Activated effector memory CD4-positive, alpha-beta T cell treated with Interleukin-2 at 50 U/mL for 16 hours (primary cell): ENCODE measurements at places on chromosomes 7 and 10.
A peak's percentile ranks its signal among the peaks of the same experiment; 100 is the strongest.

DNA sequence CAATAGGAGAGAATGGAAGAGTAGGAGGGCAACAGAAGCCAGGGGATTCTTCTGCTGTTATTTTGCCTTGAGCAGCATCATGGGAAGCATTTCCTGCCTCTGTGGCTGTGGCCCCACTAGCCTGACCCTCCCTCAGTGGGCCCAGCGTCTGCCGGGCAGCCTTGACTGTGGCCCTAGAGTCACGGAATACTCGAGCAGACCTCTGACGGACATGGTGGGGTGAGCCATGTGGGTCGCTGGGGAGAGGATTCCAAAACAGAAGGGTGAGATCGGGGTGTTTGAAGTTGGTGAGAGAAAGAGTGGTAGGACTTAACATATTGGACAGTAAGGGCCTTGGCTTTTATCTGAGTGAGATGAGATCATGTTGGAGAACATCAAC, 8.3 kb upstream of the PRKAG2 start:
- DNase-seq: no peak

GRCh38 chr10:80503584-80504157, 34.0 kb upstream of the SH2D4B start:
- DNase-seq: no peak

GRCh38 chr10:5970066-5970465, 7.3 kb downstream of the IL15RA start:
- DNase-seq: no peak

- no peak for DNase-seq
Observed at GRCh38 chr10:33570495-33570894, 236.0 kb upstream of the NRP1 start.

GRCh38 chr7:116906391-116906790, 44.0 kb downstream of the CAPZA2 start:
- DNase-seq: no peak

DNA sequence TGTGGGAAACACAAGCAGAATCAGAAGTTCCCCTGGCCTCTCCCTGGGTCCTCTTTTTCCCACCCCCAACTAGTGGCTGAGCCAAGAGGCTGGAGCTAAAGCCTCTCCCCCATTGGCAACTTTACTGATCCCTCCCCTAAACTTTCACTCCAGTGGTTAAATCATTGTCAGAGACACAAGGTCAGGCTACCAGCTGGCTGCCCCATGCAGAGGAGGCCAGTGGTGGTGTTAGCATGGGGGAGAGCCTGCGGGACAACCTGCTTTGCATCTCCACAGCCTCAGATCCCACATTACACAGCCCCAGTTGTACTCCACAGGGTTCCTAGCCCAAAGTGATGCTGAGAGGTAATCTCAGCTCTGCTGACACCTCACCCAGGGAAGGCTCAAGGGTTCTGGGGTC, 21.0 kb downstream of the NEUROG3 start:
- no peak for DNase-seq

DNA sequence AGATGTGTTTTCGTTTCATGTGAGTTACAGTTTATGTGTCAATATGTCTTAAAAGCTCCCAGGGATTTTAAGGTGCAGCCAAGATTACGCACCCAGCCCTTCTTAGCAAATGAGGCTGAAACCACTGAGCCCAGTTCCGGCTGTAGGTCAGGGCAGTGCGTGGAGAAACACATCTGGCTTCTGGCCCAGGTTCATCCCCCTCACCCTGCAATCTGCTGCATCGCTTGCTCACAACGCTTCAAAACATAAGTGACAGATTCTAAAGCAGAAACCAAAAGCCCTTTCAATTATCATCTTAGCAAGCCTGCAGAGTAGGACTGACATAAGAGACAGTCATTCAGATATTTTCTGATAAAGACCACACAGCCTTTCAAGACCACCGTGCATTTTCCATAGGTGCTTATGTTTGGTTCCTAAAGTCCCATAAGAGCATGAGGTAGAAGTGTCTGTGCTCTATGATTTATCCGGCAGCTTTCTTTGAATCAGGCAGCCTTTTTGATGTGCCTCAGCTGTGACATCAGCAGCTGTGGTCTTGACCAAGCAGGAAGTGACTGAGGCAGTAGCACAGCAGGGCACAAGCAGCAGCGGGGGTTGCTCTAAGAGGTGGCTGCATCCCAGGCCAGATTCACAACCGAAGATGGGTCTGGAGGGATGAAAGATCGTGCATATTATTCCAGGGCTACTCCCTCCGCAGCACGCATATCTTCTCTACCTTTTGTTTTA, 72.1 kb upstream of the LYZL2 start:
- DNase-seq: peak; percentile 48

GRCh38 chr10:67550838-67551402, 145.1 kb downstream of the CTNNA3 start:
- DNase-seq: no peak

DNA sequence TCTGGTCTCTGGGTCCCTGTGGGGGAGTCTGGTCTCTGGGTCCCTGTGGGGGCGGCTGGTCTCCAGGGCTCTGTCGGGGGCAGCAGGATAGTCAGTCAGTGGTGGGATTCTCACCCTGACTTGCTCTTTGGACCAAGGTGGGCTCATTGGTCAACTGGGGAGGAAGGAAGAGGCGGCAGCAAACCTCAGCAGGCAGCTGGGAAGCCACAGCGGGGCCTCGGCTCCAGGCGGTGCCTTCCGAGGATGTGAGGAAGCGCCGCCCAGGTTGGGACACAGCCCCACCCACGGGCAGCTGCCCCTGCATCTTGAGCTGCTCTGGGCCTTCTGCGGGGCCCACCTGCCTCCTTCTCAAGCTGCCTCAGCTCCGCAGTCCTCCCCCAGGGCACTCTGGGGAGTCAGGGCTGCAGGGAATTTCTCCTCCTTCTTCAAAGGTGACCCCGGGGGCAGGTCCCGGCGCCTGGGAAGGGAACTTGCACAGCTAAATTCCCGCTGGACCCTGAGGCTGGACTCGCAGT, 20.4 kb upstream of the KNDC1 start:
- DNase-seq: no peak

DNA sequence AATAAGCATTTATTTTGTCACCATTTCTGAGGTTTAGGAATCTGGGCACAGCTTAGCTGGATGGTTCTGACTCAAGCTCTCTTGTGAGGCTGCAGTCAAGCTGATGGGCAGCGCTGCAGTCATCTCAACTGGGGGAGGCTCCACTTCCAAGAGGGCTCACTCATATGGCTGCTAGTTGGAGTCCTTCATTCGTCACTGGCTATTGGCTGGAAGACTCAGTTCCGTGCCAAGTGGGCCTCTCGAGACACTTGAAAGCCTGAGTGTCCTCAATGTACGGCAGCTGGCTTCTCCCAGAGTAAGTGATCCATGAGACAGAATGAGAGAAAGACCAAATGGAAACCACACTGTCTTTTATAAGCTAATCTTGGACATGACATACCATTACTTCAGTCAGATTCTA, 21.6 kb upstream of the COL13A1 start:
- DNase-seq: no peak

GRCh38 chr7:122188785-122189184, 44.7 kb upstream of the AASS start:
- no peak for DNase-seq

DNA sequence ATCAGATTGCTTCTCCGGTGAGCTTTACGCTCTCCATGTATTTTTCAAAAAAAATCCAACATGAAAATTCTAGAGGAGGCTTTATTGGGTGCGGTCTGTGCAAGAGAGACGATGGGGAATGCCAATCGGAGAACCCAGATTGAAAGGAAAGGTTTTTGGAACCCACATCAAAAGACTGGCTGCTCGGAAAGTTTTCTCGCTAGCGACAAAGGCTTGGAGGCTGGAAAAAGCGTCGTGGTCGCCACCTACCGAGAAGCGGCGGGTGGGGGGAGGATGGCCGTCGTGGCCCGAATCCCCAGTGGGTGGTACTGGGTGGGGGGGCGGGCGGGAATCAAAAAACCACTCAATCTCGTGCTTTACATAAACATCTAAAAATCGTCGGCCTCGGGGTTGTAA, 1.1 kb upstream of the GTF2I start:
- DNase-seq: peak; percentile 40

DNA sequence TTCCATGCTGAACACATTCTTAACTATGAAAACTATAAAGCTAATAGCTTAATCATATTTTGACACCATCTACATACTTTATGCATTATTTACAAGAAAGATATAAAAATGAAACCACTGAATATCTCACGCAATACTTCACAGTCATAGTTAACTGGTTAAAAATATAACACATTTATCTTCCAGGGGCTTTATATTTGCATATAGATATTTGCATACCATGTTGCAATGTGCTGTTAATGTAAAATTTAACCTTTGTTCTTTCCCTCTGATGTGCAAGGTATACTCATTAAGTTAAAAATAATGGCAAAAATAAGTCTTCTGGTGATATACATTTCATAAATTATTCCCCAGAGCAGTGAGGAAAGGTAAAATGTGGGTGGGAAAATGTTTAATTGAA, 76.9 kb upstream of the MGMT start:
- no peak for DNase-seq

- no peak for DNase-seq
Observed at GRCh38 chr7:2001601-2002442, 230.9 kb downstream of the MAD1L1 start.

DNA sequence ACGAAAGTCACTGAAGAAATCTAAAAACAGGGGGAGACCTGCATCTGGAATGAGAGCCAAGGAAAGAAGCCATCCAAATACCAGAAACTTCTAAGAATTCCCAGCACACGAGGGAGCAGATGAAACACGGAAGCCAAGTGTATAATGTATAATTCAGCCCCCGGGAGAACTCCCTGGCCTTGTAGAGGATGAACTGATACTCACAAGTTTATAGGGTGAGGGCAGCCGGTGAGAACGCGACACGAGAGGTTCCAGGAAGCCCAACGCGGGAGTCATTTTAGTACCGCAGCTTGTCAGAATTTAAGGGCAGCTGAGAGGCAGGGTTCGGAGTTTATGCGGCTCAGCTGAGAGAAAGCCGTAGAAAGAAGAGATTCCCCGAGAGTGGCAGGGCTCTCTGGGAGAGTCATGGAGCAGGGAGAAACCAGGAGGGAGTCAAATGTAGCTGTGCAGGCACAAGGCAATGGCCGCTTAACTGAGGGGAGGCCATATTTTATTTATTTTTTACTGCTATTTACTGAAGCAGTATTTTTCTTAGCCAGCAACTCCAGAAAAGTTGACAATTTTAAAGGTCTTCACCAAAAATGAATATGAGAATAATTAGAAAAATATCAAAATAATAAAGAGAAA, 164.0 kb downstream of the NPSR1 start:
- no peak for DNase-seq

DNA sequence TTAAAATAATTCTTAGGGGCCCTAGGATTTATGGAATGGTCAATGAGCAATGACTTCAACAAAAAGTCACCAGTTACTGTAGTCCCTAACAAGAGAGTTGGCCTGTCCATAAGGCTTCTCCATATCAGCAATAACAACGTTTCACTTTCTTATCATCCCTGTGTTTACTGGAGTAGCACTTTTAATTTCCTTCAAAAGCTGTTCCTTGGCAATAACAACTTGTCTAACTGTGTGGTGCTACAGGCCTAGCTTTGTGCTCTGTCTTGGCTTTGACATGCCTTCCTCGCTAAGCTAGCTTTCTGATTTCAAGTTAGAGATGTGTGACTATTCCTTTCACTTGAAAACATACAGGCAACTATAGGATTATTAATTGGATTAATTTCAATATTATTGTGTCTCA, 81.1 kb downstream of the JMJD1C start:
- DNase-seq: no peak

GRCh38 chr10:22685926-22686325, 28.5 kb downstream of the PIP4K2A start:
- no peak for DNase-seq
